ENCODE measurements at places on chromosomes 1 and 21.

DNA sequence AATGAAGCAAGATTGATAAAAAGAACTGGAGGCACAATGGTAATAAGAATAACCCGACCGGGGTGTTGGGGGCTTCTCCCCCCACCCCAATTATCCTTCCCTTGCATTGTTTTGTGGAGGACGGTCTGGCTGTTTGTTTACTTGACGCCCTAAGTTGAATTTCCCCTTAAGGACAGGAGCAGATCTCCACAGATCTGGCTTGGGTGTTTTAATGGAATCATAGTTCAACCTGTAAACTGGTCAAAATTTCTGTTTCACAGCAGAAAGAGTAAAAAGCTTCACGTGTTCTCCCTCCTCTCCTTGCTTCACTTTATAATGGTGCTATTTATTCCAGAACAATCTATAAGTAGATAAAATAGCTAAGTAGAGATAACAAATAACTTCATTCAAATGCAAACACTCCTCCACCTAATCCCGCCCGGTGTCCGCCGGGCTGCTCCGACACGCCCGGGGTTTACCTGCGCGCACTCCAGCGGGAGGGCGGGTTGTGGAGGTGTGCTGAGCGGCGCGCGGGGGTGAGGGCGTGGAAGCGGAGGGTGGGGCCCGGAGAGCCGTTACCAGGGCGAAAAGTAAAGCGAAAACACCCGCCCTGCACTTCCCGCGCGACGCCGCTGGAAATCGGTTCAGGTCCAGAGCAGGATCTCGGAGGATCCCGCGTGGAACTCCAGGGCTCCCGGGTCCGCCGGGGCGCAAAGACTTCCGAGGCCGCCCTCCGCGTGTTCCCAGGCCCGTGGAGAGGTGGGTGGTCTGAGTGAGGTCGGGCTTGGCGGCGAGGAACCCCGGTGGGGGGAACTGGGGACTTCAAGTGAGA is 2.0 kb upstream of the ATF3 start:
- no peak for DNase-seq

- DNase-seq, result no peak
Observed at GRCh38 chr1:71330991-71331390, 250.2 kb upstream of the ZRANB2 start.

DNA sequence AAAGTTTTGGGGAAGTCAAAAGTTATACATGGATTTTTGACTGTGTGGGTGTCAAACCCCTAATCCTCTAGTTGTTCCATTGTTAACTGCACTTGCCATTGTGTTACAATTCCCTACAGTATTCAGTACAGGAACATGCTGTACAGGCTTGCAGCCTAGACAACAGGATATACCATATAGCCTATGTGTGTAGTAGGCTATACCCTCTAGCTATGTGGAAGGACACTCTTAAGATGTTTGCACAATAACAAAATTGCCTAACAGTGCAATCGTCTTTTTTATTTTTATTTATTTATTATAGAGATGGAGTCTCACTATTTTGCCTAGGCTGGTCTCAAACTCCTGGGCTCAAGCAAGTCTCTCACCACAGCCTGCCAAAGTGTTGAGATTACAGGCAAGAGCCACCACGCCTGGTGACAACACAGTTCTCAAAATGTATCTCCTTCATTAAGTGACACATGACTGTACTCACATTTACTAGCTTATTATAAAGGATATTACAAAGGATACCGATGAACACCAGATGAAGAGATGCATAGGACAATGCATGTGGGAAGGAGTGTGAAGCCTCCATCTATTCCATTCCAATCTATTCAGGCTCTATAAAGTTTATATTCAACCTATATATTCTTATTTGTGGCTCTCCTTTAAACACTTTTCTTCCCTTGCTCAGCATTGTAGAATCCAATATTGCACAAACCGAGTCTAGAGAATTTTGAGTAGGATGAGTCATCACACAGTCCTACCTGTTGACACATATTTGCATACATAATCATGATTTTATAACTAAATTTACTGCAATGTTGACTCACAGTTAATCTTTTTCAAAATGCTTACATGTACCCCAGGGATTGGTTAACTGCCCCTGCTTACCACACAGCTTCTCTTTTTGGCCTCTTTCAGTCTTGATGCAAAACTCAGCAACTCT is 28.4 kb upstream of the CEP350 start:
- no peak for DNase-seq

GRCh38 chr1:178223289-178223688 is 129.4 kb downstream of the RASAL2 start:
- DNase-seq, result no peak

GRCh38 chr21:41713495-41714281 is 53.2 kb downstream of the RIPK4 start:
- DNase-seq, result no peak

DNA sequence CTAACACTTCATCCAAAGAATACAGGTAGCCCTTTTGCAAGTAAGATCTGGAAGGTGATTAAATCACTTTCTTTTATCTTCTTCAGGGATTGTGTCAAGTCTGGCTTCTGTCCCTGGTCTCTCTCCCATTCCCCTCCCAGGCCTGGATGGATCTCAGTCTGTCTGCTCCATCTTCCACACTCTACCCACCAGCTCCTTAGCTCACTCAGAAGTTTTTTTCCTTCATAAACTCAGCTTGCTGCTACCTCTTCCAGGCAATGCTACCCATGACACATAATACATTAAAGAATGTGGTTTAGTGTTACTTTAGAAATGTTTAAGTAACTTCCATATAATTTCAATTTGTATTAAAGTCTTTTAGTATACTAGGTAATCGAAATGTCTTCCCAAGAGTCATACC is 133.1 kb downstream of the AKT3 start:
- DNase-seq, result no peak

DNA sequence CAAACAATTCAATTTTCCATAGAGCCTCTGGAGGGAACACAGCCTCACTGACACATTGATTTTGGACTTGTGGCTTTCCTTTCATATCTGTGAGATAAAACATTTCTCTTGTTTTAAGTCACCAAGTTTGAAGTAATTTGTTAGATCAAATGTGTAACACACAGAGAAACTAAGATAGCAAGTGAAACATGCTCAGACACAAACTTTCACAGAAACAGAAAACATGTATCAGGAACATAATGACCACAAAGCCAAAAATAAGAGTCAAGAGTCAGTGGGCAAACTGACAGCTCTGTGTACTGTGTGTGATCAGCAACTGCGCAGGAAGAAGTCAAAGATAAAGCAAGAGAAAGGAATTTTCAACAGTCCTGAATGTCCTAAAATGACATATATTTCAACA is 1237.5 kb downstream of the AMY1C start:
- DNase-seq, result no peak

DNA sequence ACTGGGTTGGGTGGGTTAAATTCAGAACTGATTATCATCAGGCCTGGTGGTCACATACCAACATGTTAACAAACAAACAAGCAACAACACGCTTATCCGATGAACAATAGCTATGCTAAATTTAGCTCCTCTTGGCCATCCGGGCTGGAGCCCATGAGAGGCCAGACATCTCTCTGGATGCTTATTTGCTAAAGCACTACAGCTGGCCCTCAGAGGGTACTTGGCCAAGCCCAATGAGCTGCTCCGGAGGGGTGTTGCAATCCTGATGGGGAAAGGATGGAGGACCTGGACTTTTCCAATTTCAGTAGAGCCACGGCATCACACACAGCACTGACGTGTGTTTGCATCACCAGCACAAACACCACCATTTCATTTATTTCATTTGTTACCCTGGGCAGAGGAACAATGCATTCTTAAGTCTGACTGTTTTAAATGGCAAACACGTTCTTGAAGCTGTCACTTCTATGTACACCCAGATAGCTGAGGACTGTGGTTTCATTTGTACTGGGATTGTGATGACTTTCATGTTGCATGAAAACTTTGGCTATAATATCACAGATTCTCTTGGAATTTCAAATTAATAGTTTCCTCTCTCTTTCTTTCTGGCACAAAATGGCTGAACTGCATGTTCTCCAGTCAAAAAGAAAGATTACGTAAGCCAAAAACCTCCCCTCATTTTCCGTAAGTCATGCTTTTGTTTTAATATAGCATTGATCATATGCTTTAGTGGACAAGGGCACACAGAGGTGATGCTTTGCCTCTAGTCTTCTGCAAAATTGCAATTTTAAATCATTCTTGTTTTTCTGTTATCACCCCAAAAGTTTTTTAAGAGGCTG is 359.8 kb upstream of the KAZN start:
- DNase-seq, result no peak

DNA sequence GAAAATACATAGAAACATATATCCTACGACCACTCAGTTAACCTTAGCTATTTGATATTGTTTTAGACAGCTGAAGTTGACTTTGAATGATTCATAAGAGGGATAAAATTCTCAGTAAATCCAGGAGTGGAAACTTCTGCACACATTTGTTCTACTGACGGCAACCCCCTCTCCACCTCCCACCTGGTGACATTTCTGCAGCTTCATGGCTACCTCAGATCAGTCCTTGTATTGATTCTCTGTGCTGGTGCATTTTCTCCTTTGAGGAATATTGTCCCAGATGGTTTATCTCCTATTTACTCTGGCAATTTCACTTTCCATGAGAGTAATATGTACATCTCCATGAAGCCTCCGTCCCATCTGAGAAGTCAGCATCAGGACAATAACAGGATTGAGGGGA is 57.7 kb upstream of the COA6 start:
- DNase-seq, result no peak

- DNase-seq, result no peak
Observed at GRCh38 chr1:93537396-93537795, 89.5 kb downstream of the FNBP1L start.

- no peak for DNase-seq
Observed at GRCh38 chr1:90718411-90719329, 1.6 kb upstream of the BARHL2 start.

DNA sequence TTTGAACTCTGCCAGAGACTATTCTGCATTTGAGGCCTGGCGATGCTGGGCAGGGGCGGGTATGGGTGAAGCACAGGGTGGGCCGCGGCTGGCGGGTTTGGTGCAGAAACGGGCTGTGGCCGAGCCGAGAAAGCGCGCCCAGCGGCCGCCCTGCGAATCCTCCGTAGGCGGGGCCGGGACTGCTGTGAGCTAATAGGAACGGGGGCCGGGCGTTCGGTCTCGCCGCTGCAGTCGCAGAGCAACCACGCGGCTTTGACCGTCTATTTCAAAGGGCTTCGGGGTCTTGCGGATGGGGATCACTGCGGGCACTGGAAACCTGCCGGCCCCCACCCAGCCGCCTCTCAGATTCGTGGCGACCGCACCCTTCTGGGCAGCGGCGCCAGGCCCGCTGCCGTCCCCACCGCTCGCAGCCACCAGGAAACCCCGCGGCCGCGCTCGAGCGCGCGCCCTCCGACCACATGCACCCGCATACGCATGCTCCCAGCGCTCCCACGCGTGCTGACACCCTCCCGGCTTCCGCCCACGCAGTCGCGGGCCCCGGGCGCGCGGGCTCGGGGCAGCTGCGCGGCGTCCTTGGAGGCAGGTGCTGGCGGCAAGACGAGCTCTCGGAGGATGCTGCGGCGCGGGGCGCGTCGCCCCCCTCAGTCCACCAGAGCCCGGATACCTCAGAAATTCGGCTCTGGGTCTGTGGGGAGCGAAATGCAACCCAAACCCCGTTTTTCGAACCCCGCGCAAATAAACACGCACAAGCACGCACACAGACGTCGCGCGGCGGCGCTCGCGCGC is 32.6 kb downstream of the DNTTIP2 start:
- peak; percentile 81 for DNase-seq

DNA sequence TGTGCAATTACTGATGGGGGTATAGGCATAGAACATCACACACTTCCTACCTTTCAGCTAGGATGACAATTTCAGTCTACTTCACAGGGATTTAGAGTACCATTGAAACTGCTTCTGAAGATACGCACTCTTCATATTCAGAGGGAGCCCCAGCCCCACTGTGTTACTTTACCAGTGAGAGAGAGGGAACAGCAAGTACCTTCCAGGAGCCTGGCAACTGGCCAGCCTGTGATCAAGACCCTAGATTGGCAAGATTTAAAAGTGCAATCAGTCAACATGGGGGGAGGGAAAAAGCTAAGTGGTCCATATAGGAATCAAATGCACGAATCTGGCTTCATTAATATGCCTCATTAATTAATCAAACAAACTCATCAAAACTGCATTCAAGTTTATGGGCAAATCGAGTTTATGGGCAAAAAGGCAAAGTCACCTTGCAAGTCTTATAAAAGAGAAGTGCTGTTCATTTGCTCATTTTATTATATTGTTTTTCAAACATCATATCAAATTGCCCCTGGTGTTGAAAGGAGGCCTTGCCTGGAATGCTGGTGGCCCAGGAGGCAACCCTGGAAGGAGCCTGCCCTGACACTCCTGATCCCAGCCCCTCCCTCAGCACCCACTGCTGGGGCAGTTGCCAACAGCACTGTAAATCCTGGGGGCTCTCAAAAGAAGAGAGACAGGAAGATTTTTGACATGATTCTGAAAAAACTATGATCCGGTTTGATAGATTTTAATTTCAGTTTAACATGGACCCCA is 184.9 kb upstream of the DPT start:
- DNase-seq, result no peak

DNA sequence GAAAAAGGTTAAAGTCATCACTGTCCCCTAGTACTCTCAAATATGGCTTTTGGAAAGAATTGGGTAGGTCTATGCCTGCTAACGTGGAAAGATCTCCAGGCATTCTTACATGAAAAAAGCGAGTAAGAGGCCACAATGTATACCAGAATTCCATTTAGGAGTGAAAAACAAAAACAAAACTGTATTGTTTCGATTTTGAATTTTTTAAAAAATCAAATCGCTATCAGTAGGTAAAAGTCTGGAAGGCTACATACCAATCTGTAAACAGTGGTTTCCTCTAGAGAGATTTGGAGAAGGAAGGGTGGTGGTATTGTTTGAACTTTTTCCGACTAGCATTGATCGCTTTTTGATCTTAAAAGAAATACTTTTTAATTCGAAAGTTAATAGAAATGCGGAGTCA is 55.9 kb downstream of the RRAGC start:
- no peak for DNase-seq

DNA sequence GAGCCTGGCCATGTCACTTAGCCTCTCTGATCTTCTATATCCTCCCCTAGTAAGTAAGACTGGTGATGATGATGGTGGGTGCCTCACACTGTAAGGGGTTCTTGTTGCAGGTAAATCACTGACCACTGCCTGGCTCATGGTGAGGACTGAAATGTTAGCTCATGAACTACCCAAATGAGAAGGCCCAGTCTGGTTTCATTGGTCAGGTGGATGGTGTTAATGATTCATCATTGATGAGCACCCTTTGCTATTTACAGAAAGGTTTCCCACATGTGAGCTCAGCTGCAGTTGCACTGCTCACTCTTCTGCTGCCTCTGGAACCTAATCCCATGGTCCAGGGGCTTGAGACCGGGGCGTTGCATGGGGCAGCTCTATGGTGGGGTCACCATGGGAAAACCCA is 417.7 kb downstream of the PRDM2 start:
- DNase-seq, result no peak

DNA sequence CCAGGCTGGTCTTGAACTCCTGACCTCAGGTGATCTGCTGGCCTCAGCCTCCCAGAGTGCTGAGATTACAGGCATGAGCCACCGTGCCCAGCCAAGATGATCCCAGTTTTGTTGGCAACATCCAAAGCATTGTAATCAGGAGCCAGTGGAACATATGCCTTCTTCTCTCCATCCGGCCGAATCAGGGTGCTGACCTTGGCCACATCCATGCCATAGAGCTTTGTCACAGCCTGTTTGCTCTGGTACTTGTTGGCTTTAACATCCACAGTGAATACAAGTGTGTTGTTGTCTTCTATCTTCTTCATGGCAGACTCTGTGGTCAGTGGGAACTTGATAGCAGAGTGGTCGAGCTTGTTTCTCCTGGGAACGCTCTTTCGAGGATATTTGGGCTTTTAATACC is 17.1 kb downstream of the TNFRSF8 start:
- DNase-seq, result no peak
